Peyer's patch (tissue), 4 donors: ENCODE measurements at places on chromosomes 12 and 14. TPM values are rescaled to one million over a fixed set of nuclear protein-coding genes. Genes with fewer than 3 reads are reported as not detected.

DNA sequence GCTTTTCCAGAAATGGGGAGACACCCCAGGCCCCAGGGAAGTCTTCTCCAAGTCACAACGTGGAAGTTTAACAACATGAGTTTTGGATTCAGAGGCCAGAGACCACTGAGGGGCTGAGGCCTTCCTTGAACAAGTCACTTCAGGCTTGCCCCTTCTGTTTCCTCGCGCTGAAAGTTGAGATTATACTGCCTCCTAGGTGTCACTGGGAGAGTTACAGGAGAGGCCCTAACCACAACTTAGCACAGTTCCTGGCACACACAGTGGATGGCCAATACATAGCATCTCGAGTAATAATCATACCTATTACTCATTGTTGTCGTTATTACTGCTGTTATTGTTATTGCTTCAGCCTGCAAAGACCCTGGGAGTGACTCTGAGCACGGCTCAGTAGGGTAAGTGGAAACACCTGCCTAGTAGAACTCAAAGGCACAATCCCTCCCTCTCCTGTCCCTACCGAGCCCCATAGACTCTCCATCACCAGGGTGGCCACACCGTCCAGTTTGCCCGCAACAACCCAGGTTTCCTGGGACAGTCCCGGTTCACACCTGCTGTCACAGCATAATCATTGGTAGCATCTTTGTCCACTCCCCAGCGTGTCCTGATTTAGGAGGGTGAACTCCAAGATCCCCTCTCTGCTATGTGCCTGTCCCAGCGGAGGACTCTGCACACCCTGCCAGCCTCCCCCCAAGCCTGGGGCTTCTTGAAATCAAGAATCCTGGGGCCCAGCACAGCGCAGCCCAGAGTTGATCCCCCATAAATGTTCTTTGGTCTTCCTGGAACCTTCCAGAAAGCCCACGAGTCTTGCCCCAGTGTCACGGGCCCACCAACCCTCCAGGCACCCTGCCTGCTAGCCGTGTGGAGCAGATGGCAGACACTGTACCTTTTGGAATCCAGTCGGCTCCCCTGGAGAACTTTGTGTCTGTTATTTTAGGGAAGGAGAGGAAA is 85.0 kb downstream of the SYNE3 start:
- H3K27me3 ChIP-seq, result no peaks in the 10 kb centered on the region
- no peaks in the 10 kb centered on the region for H3K36me3 ChIP-seq
- no peaks in the 10 kb centered on the region for H3K4me1 ChIP-seq
- no peak for DNase-seq

DNA sequence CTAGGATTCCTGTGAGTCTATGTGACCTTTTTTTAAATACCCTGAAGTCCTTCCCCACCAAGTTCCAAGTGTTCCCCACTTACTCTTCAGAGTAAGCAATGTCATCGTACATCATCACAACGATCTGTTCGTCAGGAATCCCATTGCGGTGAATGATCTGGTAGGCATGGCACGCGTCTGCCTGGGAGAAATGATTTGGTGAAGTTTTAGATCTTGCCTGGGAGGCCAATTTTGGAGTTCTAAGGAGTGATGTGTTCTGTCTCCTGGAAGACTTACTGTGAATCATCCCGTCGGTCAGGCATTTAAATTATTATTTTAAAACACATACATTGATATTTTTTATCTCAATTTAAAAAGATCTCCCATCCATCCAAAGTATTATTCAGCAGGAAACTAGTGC is 29.8 kb downstream of the LGMN start:
- no peak overlapping the region for H3K27ac ChIP-seq
- H3K4me3 ChIP-seq, result no peak overlapping the region
- no peaks in the 10 kb centered on the region for H3K36me3 ChIP-seq
- no peaks in the 10 kb centered on the region for H3K4me1 ChIP-seq
- no peaks in the 10 kb centered on the region for H3K27me3 ChIP-seq

DNA sequence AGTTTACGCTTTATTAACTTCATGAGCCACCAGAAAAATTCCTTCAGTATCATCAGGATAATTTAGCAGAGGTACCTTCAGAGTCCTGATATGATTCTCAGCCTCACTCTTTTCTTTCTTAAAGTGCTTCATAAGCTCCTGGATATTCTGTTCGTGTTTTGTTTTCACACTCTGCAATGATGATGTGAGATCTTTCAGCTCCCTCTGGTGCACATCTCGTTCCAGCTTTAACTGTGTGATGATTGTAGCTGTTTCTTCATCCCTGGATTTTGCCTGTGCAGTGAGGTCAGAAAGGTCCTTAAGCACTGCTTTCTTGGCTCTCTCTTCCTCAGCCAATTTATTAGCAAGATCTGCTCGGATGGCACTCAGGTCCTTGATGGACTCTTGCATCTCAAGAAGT is 156.7 kb downstream of the CEP128 start:
- no peak overlapping the region for H3K4me3 ChIP-seq
- H3K4me1 ChIP-seq, result no peaks in the 10 kb centered on the region
- H3K27me3 ChIP-seq, result no peaks in the 10 kb centered on the region

GRCh38 chr14:77808250-77808649 is 8.3 kb downstream of the ADCK1 start:
- no peaks in the 10 kb centered on the region for H3K27me3 ChIP-seq
- DNase-seq, result no peak
- H3K27ac ChIP-seq, result no peak overlapping the region
- H3K4me3 ChIP-seq, result no peak overlapping the region
- H3K36me3 ChIP-seq, result no peaks in the 10 kb centered on the region
- no peaks in the 10 kb centered on the region for H3K4me1 ChIP-seq

DNA sequence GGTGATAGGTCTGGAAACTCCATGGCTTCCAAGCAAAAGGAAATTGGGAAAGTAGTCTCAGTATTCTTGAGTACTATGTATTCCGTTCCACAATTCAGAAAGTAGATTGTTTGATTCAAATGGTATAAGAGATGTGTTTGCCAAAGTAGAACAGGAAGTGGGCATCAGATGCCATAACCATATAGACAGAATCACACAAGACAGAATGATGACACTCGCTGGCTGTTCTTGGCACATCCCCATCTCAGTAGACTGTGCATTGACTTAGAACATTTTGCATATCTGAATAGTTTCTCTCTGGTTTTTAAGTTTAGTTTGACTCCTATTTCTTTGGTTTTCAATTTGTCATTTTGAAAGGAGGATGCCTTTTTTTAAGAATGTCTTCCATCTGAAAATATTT is 221.1 kb upstream of the RGS6 start:
- H3K4me1 ChIP-seq, result no peaks in the 10 kb centered on the region
- no peak for DNase-seq
- no peak overlapping the region for H3K4me3 ChIP-seq
- no peak overlapping the region for H3K27ac ChIP-seq
- no peaks in the 10 kb centered on the region for H3K36me3 ChIP-seq

- H3K4me1 ChIP-seq, result no peaks in the 10 kb centered on the region
- H3K4me3 ChIP-seq, result no peak overlapping the region
Observed at GRCh38 chr12:120654656-120655055, 14.2 kb downstream of the CABP1 start.

GRCh38 chr12:66502911-66503310 is 176.0 kb downstream of the GRIP1 start:
- H3K4me3 ChIP-seq, result no peak overlapping the region
- H3K4me1 ChIP-seq, result no peaks in the 10 kb centered on the region
- H3K27me3 ChIP-seq, result no peaks in the 10 kb centered on the region
- no peak overlapping the region for H3K27ac ChIP-seq

- H3K27me3 ChIP-seq, result no peaks in the 10 kb centered on the region
- H3K4me1 ChIP-seq, result peaks cover 7% of the 10 kb centered on the region
- DNase-seq, result peak; percentile 73
Observed at GRCh38 chr12:9064201-9064814, 51.4 kb downstream of the A2M start.

DNA sequence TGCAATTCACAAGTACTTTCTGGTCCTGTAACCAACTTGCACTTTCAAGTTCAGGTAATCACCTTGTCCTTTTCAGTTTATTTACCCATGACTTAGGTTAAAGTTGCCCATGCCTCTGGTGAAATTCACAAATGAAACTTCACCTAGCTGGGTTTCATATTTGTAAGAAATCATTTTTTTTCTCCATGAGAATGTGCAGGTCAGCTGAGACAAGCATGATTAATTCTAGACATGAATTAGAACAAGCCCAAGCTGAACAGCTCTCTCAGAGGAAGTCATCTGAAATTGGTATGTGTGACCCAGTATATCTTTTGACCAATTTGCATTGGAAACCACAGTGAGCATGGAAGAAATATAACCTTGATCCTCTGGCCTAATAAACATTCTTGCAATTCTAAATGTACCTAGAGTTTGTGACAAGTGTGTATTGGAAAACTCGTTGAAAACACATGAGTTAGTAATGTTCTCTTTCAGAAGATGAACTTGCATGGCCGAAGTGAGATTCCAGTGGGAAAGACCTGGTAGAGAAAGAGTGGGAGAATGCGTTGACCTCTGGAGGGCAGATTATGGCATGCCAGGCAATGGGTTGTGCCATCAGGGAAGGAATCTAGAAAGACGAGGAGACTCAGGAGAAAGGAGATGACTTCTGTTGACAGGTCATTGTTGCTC is 486.5 kb downstream of the ZFP36L1 start:
- H3K27ac ChIP-seq, result no peak overlapping the region
- H3K27me3 ChIP-seq, result no peaks in the 10 kb centered on the region
- no peaks in the 10 kb centered on the region for H3K36me3 ChIP-seq
- H3K4me1 ChIP-seq, result peaks cover 5% of the 10 kb centered on the region

DNA sequence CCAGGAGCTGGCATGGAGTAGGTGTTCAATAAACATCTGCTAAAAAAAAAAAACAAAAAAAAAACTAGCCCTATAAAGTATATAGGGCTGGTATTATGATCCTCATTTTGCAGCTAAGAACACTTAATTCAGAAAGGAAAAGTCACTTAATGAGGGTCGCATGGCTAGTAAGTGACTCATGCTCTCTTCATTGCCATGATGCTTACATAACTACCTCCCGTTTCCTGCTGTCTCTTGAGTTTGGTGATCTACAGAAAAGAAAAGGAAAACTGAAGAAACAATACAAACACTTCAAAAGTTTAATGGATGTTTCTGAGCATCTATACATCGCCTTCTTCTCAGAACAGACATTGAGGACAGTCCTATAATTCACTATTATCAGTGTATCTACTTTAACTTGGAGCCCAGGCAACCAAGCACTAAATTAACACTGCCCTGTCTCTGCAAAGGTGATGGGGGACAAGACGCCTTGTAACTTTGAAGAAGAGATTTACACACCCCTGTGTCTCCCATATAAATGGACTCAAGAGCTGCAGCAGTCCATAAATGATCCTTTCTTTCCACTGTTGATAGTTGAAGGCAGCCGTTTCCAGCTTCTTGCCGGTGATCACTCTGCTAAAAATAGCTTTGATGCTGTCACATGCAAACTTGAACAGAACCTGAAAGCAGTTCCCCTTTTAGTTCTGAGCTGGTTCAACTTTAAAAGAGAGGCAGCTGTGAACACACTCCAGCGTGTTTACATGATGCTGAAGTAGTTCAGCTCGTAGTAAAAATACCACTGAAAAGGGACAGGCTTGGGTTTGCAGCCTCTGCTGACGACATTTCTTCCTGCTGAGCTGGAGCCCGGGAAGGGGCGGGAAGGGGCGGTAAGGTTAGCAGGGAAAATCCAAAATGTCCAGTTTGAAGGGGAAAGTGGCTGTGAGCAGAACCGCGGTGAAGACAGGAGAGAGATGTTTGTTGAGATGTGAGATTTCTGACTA is 113.3 kb downstream of the FOXN3 start:
- no peaks in the 10 kb centered on the region for H3K36me3 ChIP-seq
- DNase-seq, result peak; percentile 60
- no peaks in the 10 kb centered on the region for H3K27me3 ChIP-seq

GRCh38 chr14:59273737-59274136 is 85.3 kb downstream of the DAAM1 start:
- no peak overlapping the region for H3K27ac ChIP-seq
- H3K36me3 ChIP-seq, result no peaks in the 10 kb centered on the region
- no peak for DNase-seq
- H3K27me3 ChIP-seq, result no peaks in the 10 kb centered on the region
- H3K4me3 ChIP-seq, result no peak overlapping the region

GRCh38 chr14:57080691-57081090 is 188.0 kb downstream of the EXOC5 start:
- no peak for DNase-seq
- H3K27ac ChIP-seq, result no peak overlapping the region
- no peaks in the 10 kb centered on the region for H3K4me1 ChIP-seq
- H3K36me3 ChIP-seq, result no peaks in the 10 kb centered on the region
- H3K27me3 ChIP-seq, result no peaks in the 10 kb centered on the region

DNA sequence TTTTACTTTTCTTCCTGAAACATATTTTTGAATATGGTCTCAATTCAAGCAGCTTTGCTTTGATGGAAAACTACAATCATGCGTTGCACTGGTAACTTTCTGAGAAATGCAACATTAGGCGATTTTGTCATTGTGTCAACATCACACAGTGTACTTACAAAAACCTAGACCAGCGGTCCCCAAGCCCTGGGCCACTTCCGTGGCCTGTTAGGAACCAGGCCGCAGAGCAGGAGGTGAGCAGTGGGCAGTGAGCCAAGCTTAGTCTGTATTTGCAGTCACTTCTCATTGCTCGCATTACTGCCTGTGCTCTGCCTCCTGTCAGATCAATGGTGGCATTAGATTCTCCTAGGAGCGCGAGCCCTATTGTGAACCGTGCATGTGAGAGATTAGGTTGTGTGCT is 163.7 kb upstream of the NOVA1 start:
- H3K36me3 ChIP-seq, result no peaks in the 10 kb centered on the region
- H3K4me1 ChIP-seq, result no peaks in the 10 kb centered on the region
- H3K27ac ChIP-seq, result no peak overlapping the region
- H3K27me3 ChIP-seq, result no peaks in the 10 kb centered on the region

DNA sequence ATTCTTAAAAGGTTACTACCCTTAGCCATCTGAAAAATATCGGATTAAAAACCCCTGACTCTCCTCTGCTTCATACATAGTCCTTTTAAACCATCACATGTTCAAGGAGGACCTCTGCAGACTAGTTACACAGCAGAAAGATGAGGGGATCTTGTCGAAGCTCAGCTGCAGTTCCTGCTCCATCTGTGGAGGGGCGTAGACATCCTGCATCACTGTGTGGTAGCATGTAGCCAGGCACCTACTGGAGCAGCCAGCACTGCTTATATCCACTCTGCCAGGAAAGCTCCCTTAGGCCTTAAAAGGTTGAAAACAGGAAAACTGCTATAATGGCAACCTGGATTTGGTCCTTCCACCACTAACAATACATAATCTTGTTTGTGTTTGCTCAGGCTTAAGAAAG is 57.6 kb upstream of the STRN3 start:
- DNase-seq, result no peak
- H3K4me3 ChIP-seq, result no peak overlapping the region
- H3K4me1 ChIP-seq, result no peaks in the 10 kb centered on the region
- no peak overlapping the region for H3K27ac ChIP-seq
- H3K27me3 ChIP-seq, result no peaks in the 10 kb centered on the region

GRCh38 chr12:76137606-76138005 is 53.1 kb upstream of the NAP1L1 start:
- no peaks in the 10 kb centered on the region for H3K4me1 ChIP-seq
- no peak for DNase-seq
- no peak overlapping the region for H3K27ac ChIP-seq
- no peaks in the 10 kb centered on the region for H3K27me3 ChIP-seq
- no peaks in the 10 kb centered on the region for H3K36me3 ChIP-seq
- no peak overlapping the region for H3K4me3 ChIP-seq

- peak; percentile 60 for DNase-seq
- H3K27me3 ChIP-seq, result no peaks in the 10 kb centered on the region
- H3K4me1 ChIP-seq, result peaks cover 12% of the 10 kb centered on the region
- H3K4me3 ChIP-seq, result peak overlapping the region; percentile 45
- H3K36me3 ChIP-seq, result no peaks in the 10 kb centered on the region
Observed at GRCh38 chr14:58638231-58639197, 752 bp downstream of the DACT1 start.

The ASIC1 gene
- not detected for total RNA-seq

The PARP11 gene
- total RNA-seq, result 28.1 TPM

The BEGAIN gene
- 31.8 TPM for total RNA-seq

The SERPINA1 gene
- 941 TPM for total RNA-seq

The NELL2 gene
- 7.5 TPM for total RNA-seq
